Fibroblast of lung (primary cell): ENCODE measurements at places on chromosomes 2 and 18.

DNA sequence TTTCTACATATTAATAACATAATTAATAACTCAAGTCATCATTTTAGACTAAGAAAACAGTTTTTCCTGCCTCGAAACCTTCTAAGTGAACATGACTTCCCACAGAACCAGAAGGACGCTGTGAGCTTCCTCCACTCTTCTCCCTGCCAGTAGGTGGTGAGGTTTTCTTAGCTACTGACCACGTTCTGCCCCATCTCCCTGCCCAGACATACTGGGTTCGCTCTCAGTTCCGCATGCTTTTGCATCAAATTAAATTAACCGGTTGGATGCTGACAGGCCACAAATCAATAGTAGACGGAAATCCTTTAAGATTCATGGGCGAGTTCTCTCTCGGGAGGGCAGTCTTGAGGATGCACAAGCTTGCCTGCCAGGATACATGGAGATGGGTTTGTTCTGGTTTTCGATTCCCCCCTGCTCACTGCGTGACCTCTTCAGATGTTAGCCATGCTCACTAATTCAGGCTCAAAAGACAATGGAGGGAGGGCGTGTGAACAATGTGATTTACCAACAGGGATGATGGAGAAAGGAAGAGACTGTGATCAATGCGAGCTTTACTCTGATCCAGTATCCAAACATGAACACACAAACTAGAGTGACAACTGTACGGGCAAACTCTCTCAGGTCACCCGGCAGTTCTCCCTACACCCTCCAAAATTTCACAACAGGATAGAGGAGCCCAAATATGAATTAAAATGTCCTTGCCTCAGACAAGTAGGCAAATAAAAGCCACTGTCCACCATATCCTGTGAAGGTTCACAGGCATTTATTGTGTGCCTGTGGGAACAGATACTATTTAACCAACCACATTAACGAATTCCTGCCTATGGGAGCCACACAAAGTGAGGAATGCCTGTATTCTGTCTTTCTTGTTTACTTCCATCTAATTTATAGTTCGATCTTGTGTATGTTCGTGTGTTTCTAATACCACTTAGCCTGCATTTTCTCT is 375.7 kb downstream of the EIPR1 start:
- no peaks in the 10 kb centered on the region for H3K4me1 ChIP-seq
- no peaks in the 10 kb centered on the region for H3K36me3 ChIP-seq
- H3K4me3 ChIP-seq = no peak overlapping the region

DNA sequence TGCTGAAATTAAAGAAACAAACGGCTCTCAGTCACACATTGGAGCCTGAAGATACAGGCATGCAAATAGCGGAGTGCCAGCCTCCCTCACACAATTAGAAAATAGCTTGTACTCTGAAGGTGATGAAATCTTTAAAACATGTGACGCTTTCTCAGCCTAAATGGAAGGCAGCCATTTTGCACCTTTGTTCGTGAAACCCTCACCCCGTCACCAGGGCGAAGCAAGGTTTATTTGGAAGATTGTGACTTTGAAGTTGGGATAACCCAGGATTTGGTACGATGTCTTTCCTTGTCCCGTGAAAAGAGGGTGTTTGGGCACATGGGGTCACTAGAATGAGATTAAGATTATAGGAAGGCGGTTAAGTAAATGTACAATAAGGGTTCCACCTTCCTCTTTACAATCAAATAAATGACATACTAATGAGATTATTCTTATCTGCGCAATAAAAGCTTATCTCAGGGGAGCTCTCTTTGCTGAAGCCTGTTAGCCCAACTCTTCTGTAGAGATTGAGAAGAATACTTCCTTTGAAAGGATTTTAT is 4.2 kb downstream of the SH3BP4 start:
- peaks cover 3% of the 10 kb centered on the region for H3K36me3 ChIP-seq
- H3K4me3 ChIP-seq = no peak overlapping the region
- peaks cover 14% of the 10 kb centered on the region for H3K4me1 ChIP-seq

DNA sequence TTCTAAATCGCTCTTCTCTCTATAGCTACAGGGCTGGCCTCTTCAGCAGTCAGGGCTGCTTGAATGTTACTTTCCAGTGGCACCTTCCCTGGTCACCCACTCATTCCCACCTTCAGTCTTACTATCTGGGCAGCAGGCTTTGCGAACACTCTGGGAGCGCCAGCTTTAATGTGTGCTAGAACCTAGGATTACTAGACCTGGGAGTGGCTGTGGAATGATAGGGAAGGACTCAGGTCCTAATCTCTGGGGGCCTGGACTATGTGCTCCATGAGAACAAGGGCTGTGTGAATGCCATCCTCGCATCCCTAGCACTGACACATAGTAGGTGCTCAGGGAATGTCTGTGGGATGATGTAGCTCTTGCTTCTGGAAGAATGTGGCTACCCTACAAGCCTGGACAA is 57.6 kb downstream of the BCL2L11 start:
- no peaks in the 10 kb centered on the region for H3K36me3 ChIP-seq
- no peak overlapping the region for H3K4me3 ChIP-seq

GRCh38 chr2:82650038-82650437 is 1809.0 kb downstream of the SUCLG1 start:
- H3K27ac ChIP-seq = no peak overlapping the region
- no peaks in the 10 kb centered on the region for H3K4me1 ChIP-seq
- no peaks in the 10 kb centered on the region for H3K36me3 ChIP-seq
- H3K27me3 ChIP-seq = no peaks in the 10 kb centered on the region
- no peak overlapping the region for H3K4me3 ChIP-seq

DNA sequence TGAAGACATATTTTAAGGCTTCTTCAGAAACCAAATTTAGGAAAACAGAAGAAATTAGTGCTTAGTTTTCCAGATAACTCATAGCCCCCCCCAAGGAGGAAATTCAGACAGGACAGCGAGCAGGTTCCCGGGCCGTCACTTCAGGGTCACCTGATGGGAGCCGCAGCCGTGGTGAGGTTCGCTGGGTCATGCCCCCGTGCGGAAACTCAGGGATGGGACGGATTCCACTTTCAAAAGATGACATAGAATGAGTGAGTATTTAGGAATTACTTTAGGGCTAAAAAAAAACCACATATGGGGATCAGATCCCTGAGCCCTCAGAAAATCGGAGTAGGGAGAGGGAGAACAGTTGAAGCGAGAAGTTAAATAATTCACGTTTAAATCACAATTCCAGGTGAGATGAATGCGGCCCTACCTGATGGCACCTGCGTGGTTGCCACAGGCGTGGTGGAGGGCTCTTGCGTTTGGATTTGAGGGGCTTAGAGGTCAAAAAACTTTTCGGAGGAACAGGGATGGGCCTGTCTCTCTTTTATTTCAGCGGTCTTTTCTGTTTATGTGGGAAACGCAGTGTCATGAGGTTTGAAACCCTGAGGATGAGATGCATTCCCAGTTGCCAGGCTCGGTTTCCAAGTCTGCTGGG is 114.4 kb downstream of the NFATC1 start:
- H3K27ac ChIP-seq = no peak overlapping the region
- no peak for DNase-seq
- H3K4me3 ChIP-seq = no peak overlapping the region
- peaks cover 3% of the 10 kb centered on the region for H3K4me1 ChIP-seq

GRCh38 chr2:222548992-222549391 is 106.9 kb downstream of the FARSB start:
- DNase-seq = peak; percentile 12
- no peaks in the 10 kb centered on the region for H3K36me3 ChIP-seq
- no peak overlapping the region for H3K27ac ChIP-seq
- no peak overlapping the region for H3K4me3 ChIP-seq
- H3K27me3 ChIP-seq = no peaks in the 10 kb centered on the region
- no peaks in the 10 kb centered on the region for H3K4me1 ChIP-seq

DNA sequence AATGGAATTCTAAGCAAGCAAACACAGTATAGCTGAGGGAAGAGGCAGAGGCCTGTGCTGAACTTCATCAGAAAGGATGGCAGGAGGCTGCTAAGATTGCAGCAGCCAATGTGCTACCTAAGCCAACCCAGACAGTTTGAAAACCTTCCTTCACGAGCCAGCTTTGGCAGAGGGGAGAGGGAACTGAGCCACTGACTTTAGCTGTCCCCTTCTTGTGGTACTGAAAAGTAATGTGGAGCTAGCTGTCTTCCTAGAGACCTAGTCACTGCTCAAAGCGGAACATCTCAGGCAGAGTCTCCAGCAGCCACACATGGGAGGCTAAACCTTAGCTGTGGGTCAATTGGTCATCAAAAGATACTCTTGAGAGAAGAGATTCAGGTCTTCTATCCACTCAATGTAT is 419.0 kb downstream of the FBXO15 start:
- no peaks in the 10 kb centered on the region for H3K27me3 ChIP-seq
- H3K27ac ChIP-seq = no peak overlapping the region
- no peaks in the 10 kb centered on the region for H3K36me3 ChIP-seq
- no peak overlapping the region for H3K4me3 ChIP-seq
- H3K4me1 ChIP-seq = no peaks in the 10 kb centered on the region

- H3K4me1 ChIP-seq = peaks cover 2% of the 10 kb centered on the region
- H3K27me3 ChIP-seq = no peaks in the 10 kb centered on the region
- H3K4me3 ChIP-seq = no peak overlapping the region
- no peak overlapping the region for H3K27ac ChIP-seq
- no peaks in the 10 kb centered on the region for H3K36me3 ChIP-seq
Measured at GRCh38 chr18:9968081-9968848, 54.4 kb downstream of the VAPA start.

DNA sequence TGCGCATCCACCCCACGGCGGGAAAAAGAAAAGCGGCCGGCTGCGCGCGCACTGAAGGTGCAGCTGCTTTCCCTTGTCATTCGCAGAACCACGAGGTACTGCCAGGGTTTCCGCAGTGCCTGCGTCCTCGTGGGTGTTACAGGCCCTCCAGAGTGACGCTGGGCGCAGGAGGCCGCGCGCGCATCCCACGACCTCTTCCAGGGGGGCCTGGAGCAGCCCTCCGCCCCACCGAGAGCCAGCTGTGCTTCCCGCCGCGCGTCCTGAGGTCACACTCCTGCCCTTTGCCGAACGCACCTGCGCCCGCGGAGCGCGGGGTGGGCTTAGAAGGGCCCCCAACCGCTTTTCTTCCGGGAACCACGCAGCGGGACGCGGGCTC is 378 bp upstream of the IAH1 start:
- H3K27me3 ChIP-seq = no peaks in the 10 kb centered on the region
- H3K4me1 ChIP-seq = peaks cover 5% of the 10 kb centered on the region
- peaks cover 7% of the 10 kb centered on the region for H3K36me3 ChIP-seq
- H3K27ac ChIP-seq = peak overlapping the region; percentile 91
- peak overlapping the region; percentile 84 for H3K4me3 ChIP-seq

- peaks cover 14% of the 10 kb centered on the region for H3K4me1 ChIP-seq
- no peak overlapping the region for H3K27ac ChIP-seq
- H3K36me3 ChIP-seq = no peaks in the 10 kb centered on the region
- no peak for DNase-seq
- no peak overlapping the region for H3K4me3 ChIP-seq
Measured at GRCh38 chr18:48602759-48603390, 64.0 kb downstream of the CTIF start.

DNA sequence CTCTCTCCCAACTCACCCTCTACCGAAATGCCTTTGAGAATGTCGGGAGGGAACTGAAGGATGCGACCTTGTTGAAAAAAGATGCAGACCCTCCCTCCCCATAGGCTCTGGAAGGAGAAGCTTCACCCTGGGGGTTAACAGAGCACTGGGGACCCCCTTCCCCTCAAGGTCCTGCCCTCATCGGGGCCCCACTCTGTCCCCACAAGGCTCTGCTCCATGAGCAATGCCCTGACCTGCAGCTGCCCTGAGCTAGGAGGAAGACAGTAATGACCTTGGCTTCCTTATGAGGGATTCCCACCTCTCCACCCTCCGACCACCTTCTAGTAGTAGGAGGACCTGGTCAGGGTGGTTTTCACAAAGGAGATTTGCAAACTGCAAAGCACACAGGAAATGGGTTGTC is 44.4 kb upstream of the HPCAL1 start:
- DNase-seq = no peak
- H3K27me3 ChIP-seq = peaks cover 21% of the 10 kb centered on the region
- no peaks in the 10 kb centered on the region for H3K36me3 ChIP-seq
- no peaks in the 10 kb centered on the region for H3K4me1 ChIP-seq
- no peak overlapping the region for H3K27ac ChIP-seq
- H3K4me3 ChIP-seq = no peak overlapping the region

DNA sequence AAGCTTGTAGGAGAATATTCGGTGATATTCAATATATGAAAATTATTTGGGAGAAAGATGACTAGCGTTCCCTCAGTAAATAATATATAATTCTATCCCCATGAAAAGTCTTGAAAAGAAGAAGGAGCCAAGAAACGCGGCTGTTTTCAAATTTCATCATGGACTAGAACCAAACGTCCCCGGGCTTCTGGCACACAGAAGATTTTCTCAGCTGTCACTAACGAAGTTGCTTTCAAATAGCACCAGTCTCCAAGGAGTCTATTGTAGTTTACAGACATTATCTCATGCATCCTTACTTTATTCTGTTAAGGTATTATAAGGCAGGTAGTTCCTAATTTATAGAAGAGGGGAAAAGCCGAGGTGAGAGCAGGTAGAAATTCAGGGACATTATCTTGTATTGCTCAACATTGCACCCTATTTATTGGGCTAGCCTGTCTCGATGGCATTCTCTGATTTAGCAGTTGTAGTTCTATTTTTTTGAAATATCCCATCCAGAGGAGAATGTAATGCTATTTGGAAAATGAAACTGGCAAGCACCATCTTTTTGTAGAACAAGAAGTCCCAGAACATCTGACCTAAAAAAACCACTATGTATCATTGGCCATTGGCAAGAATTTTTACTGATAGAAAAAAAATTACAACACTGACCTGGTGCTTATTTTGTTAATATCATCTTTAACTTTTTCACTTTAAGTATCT is 198.1 kb upstream of the RASGRP3 start:
- no peak overlapping the region for H3K4me3 ChIP-seq
- peaks cover 12% of the 10 kb centered on the region for H3K36me3 ChIP-seq
- no peak for DNase-seq
- no peak overlapping the region for H3K27ac ChIP-seq
- H3K27me3 ChIP-seq = no peaks in the 10 kb centered on the region

DNA sequence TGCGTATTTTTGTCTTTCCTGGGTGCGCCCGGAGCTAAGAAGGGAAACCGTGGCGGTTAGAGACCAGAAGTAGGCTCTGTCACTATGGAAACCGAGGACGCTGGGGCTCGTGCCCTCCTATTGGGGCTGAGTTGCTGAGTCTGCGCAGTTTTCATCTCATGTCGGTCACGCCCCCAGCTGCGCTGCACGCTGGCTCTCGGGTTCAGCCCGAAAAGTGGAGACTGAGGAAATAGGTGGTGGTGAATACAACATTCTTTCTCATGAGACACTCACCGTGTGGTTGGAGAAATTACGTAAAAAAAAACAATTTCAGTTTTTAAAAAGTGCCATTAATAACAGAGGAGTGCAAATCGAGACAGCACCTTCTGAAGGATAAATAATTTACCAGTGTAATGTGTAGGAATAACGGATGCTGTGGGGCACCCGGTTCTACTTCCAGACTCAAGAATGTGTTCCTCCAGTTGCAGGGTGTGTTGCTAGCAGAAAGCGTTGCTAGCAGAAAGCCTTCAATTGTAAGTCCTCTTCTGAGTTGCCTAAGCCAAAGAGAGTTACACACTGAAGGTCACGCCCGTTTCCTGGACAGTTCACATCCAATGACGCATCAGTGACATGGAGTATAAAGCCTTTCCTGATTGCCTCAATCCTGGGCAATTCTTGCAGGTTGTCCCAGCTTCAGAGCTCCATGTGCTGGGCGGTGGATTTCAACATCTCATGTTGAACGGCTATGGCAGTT is 20.4 kb upstream of the CXXC1 start:
- no peaks in the 10 kb centered on the region for H3K36me3 ChIP-seq
- peaks cover 3% of the 10 kb centered on the region for H3K4me1 ChIP-seq
- H3K27me3 ChIP-seq = peaks cover 2% of the 10 kb centered on the region
- peak overlapping the region; percentile 72 for H3K4me3 ChIP-seq

- no peaks in the 10 kb centered on the region for H3K4me1 ChIP-seq
- no peak for DNase-seq
- H3K27me3 ChIP-seq = no peaks in the 10 kb centered on the region
- no peak overlapping the region for H3K4me3 ChIP-seq
- no peaks in the 10 kb centered on the region for H3K36me3 ChIP-seq
Measured at GRCh38 chr2:206920951-206921350, 18.4 kb upstream of the CPO start.
